ENCODE measurements at places on chromosomes 7 and 10.
A peak's percentile ranks its signal among the peaks of the same experiment; 100 is the strongest.

GRCh38 chr7:73577627-73578341 lies 595 bp downstream of the TBL2 start:
- peaks cover 22% of the 10 kb centered on the region for H3K4me1 ChIP-seq
- H3K4me3 ChIP-seq: peak overlapping the region; percentile 89
- H3K27me3 ChIP-seq: no peaks in the 10 kb centered on the region
- H3K36me3 ChIP-seq: peaks cover 21% of the 10 kb centered on the region

GRCh38 chr7:137987968-137988367 lies 13.9 kb downstream of the CREB3L2 start:
- H3K4me3 ChIP-seq: no peak overlapping the region
- no peak for DNase-seq
- H3K27ac ChIP-seq: no peak overlapping the region
- H3K4me1 ChIP-seq: peaks cover 12% of the 10 kb centered on the region

DNA sequence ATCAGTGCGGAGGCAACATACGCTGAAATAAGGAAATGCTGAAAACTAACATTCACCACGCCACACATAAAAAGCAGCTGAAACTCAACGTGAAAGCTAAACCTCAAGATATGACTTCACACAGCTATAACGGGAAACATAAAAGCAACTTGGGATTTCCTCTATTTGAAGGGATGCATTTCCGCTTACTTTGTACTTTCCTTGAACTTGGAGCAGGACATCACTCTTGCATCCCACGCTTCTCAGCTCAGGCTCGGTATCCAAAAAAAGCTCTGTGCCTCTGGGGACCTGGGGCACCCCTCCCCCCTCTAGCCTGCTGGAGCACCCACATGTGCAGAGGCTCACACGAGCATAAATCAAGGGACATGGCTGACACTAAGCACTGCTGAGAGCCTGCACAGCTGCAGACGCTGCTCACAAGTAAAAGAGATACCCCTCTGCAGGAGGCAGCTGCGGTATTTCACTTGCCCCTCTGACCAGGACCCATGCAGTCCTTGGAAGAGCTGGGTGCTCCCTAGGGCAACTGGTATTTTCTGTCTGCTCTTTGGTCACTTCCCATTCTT lies 34.2 kb downstream of the PARD3 start:
- DNase-seq: no peak
- no peak overlapping the region for H3K27ac ChIP-seq

GRCh38 chr7:36942025-36942424 lies 217.7 kb upstream of the AOAH start:
- H3K4me3 ChIP-seq: no peak overlapping the region
- no peaks in the 10 kb centered on the region for H3K27me3 ChIP-seq
- H3K27ac ChIP-seq: no peak overlapping the region
- DNase-seq: no peak
- H3K4me1 ChIP-seq: peaks cover 12% of the 10 kb centered on the region
- H3K36me3 ChIP-seq: peaks cover 11% of the 10 kb centered on the region

DNA sequence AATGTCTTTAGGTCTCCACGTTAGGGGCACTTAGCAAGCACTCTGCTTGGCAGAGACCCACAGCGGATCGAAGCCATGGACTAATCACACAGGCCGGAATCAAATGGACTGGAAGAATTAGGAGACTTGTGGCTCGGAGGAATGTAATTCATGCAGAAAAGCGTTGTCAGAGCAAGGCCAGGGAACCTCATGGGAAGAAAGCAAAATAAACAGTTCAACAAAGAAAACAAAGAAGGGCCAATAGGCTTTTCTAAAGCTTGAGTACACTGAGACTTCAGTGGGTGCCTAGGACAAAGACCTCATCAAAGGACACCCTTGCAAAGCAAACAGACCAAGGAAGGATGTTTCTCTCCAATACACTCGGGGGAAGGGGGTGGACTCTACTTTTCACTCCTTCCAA lies 171.1 kb downstream of the GLI3 start:
- H3K27ac ChIP-seq: no peak overlapping the region
- DNase-seq: no peak
- H3K4me1 ChIP-seq: no peaks in the 10 kb centered on the region
- no peaks in the 10 kb centered on the region for H3K27me3 ChIP-seq

DNA sequence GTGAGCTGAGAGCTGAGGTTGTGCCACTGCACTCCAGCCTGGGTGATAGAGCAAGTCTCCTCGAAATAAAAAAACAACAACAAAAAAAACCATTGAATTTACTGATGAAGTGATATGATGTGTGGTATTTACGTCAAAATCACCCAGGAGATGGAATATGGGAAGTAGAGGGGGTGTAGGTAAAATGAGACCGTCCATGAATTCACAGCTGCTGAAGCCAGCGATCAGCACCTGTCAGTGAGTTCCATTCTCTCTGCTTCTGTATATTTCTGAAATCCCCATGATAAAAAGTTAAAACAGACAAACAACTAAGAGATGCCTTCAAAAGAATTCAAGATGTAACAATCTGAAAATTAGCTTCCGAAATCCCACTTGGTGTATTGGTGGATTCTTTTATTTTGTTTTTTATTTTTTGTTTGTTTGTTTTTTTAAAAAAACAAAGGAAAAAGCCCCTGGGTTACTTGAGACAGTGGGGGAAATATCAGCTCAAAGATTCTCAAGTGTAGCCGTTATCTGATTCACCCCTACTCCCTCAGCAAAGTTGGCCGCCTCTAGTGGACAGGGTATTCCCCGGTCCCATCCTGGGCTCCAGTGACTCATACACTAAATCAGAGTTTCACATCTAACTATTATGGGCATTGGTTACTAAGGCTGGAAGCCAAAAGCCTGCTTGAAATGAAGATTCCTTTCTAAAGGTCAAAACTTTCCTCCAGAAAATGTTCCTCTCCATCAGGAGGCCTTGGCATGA lies 76.4 kb downstream of the MAP3K8 start:
- H3K27me3 ChIP-seq: no peaks in the 10 kb centered on the region
- peaks cover 4% of the 10 kb centered on the region for H3K4me1 ChIP-seq
- DNase-seq: no peak
- H3K36me3 ChIP-seq: no peaks in the 10 kb centered on the region
- no peak overlapping the region for H3K4me3 ChIP-seq
- H3K27ac ChIP-seq: no peak overlapping the region

GRCh38 chr10:32073659-32074058 lies 17.4 kb upstream of the KIF5B start:
- H3K27me3 ChIP-seq: peaks cover 5% of the 10 kb centered on the region
- no peaks in the 10 kb centered on the region for H3K36me3 ChIP-seq
- H3K4me1 ChIP-seq: no peaks in the 10 kb centered on the region
- no peak overlapping the region for H3K4me3 ChIP-seq
- no peak for DNase-seq

- no peaks in the 10 kb centered on the region for H3K27me3 ChIP-seq
- H3K36me3 ChIP-seq: no peaks in the 10 kb centered on the region
- no peaks in the 10 kb centered on the region for H3K4me1 ChIP-seq
- no peak overlapping the region for H3K4me3 ChIP-seq
- DNase-seq: no peak
- no peak overlapping the region for H3K27ac ChIP-seq
Measured at GRCh38 chr10:52100011-52100547, 214.0 kb upstream of the DKK1 start.

- no peak for DNase-seq
- no peak overlapping the region for H3K27ac ChIP-seq
- H3K4me1 ChIP-seq: no peaks in the 10 kb centered on the region
Measured at GRCh38 chr7:69218576-69218975, 379.7 kb upstream of the AUTS2 start.

DNA sequence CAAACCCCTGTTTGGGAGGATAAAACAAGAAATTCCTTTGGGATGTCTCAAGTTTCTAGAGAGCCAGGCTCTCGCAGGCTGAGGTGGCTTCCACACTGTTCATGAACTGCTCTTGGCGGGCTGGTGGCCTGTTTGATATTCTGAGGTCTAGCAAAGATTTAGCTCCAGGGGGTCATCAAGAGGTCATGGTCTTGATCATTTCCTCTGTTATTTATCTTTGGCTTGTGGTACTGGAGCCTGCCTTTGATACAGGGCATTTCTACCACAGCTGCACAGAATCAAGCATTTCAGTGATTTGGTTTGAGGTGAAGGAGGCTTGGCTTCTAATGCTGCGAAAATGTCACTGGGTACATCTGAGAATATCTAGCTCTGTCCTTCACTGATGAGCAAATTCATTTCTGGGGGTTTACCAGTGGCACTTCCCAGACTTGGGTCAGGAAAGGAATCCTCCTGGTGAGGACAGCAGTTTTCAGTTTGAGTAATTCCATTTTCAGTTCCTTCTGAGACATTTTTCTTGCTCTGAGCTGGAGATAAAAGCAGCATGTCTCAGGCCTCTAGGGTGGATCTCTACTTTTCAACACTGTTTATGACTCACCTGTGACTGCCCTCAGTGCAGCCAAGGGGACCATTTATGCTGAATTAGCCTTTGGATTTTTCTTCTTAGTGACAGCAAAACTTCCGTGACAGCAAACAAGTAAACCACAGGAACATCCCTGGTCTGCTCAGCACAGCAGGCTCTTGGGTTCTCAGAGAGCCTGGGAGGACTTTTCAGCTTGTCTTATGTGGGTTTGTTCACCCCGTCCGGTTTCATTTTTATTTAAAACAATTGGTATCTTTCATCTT lies 312.0 kb downstream of the RNLS start:
- no peak overlapping the region for H3K4me3 ChIP-seq
- H3K36me3 ChIP-seq: no peaks in the 10 kb centered on the region
- no peaks in the 10 kb centered on the region for H3K27me3 ChIP-seq
- no peak overlapping the region for H3K27ac ChIP-seq
- H3K4me1 ChIP-seq: peaks cover 24% of the 10 kb centered on the region

DNA sequence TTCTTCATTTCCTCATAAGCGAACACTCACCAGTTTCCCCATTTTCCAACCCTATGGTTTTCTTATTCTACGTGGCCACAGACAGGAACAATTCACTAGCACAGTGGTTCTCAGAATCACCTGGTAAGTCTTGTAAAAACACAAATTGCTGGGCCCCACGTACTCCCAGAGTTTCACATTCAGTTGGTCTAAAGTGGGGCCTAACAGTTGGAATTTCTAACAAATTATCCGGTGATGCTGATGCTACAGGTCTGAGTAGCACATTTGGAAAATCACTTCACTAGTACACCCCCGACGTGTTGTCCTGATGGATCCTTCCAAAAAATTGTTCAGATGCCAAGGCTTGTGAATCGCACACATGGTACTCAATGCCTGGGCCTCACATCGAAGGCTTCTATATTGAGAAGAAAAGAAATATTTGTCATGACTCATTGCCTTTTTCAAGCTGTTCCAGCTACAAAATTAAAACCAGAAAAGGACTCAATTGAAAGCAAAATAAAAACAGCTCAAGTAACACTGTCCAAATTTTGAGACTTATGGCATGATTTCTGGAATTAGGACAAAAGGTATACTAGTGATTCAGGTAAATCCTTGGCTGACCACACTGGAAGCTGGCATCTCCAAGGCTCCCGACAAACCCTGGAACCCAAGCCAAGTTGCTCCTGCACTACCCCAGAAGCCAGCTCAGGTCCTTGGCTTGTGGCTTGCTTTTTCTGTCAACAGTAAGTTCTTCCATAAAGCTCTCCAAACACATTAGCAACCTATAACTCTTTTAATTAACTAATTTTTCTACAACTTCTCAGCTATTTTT lies 12.9 kb upstream of the VIM start:
- no peak overlapping the region for H3K4me3 ChIP-seq
- H3K27ac ChIP-seq: peak overlapping the region; percentile 68
- peaks cover 14% of the 10 kb centered on the region for H3K4me1 ChIP-seq
- H3K36me3 ChIP-seq: no peaks in the 10 kb centered on the region
- no peaks in the 10 kb centered on the region for H3K27me3 ChIP-seq

DNA sequence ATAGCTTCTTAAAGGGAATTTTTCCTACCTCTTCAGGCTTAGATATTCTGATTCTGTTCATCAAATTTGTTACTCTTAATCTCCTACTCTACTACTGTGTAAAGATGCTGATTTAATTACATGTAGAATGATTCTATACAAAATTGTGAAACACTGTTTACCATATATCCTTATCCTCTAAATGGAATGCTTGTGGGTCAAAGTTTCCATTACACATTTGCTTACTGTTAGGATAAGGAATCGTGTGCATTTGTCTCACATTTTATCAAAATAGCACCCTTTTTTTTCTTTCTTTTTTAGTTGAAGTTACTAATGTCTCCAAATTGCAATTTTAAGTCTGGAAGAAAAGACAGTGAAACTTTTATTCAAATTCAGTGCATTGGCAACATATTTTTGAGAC lies 65.3 kb downstream of the TFEC start:
- no peaks in the 10 kb centered on the region for H3K4me1 ChIP-seq
- DNase-seq: no peak
- H3K36me3 ChIP-seq: no peaks in the 10 kb centered on the region
- H3K27ac ChIP-seq: no peak overlapping the region
- H3K27me3 ChIP-seq: no peaks in the 10 kb centered on the region

GRCh38 chr7:158259141-158259540 lies 328.5 kb downstream of the PTPRN2 start:
- DNase-seq: no peak
- no peaks in the 10 kb centered on the region for H3K4me1 ChIP-seq
- no peak overlapping the region for H3K4me3 ChIP-seq
- H3K27ac ChIP-seq: no peak overlapping the region

GRCh38 chr10:95247200-95247880 lies 43.5 kb downstream of the PDLIM1 start:
- no peaks in the 10 kb centered on the region for H3K36me3 ChIP-seq
- no peaks in the 10 kb centered on the region for H3K27me3 ChIP-seq
- no peak overlapping the region for H3K27ac ChIP-seq

DNA sequence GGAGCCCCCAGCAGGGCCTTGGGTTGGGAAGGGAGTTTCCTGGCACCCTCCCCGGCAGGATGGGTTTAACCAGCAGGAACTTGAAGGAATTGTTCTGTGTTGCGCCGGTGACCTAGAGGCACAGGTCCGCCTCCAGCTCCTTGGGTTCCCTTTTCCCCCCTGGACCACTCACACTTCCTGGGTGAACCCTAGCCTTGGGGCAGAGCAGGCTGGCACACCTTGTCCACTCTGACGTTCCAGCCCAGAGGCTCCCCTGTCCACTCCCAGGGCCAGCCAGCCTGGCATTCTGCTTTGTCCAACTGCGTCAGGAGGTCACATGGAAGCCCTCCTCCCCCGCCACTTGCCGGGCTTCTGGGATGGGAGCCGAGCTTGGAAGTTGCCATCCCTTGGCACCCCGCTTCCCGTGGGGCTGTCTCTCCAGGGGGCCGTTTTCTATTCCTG lies 25.8 kb downstream of the TMEM120A start:
- H3K4me3 ChIP-seq: no peak overlapping the region
- H3K36me3 ChIP-seq: no peaks in the 10 kb centered on the region
- no peak overlapping the region for H3K27ac ChIP-seq
- H3K27me3 ChIP-seq: no peaks in the 10 kb centered on the region
- DNase-seq: no peak

DNA sequence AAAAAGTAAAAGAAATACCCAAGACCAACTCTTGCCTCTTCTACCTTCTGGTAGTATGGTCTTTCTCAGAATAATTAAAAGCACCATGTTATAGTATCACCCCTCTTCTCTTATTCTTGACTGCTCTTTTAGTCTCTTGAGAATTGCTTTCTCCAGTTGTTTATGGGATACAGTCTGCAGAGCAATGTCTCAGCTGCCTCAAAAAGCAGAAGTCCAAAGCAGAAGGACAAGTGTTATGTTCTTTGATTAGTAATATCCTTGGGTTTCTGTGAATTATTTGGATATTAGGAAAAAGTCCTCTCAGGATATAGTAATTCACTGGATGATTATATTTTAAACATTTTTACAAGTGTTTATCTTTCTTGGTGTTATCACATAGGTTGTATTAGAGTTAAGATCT lies 7.4 kb downstream of the TAS2R41 start:
- H3K27ac ChIP-seq: no peak overlapping the region
- H3K4me1 ChIP-seq: peaks cover 6% of the 10 kb centered on the region
- H3K36me3 ChIP-seq: no peaks in the 10 kb centered on the region
